ENCODE measurements at places on chromosomes 3 and 15.

GRCh38 chr15:63067976-63068743, 25.6 kb downstream of the TPM1 start:
- no peak for DNase-seq

DNA sequence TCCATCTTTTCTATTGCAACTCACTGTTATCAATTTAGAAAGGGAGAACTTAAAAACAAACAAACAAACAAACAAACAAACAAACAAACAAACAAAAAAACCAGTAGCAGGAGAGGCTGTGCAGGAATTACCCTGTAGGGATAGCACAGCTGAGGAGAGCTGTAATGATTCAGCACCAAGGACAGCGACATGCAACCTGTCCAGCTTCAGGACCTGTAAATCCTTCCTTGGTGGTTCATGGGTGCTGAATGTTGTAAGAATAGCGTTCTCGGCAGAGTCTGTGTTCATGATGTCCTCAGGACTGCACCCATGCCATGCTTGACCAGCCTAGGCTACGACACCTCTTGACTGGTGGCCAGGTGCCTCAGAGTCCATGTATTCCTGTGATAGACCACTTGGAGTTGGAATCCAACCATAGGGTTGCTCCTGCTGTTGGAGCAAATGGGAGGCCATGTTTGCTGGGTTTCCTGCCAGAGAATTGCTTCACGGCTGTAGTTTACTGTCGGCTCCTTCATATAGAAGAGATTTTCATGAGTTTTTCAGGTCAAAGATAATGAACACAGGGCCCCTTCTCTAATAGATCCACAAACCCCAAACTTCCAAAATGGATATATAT, 65.9 kb downstream of the CACNA2D3 start:
- DNase-seq = no peak

DNA sequence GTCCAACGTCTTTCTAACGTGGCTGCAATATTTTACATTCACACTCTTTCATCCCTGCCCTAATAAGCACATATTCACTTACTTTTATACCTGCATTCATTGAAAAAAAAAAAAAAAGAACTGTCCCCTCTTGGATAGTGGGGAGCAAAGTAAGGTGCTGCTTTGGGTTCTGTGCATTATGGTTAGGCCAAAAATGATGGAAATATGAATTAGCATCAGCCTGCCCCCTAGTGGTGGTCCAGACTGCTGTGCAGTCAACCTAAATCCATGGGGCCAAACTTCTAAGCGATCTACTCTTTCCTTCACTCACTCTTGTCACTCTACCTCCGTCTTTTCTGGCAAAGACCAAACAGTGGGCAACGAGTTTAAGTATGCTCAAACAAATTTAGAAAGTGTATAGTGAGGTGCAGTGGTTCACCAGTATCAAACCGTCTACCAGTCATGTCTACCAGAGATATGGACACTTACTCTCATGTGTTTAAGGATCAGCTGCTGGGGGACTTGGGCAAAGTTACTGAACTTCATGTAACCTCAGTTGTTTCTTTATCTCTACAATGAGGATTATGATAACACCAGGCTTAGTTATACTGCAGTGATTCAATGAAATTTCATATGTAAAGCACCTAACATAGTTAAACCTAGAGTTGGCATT, 61.5 kb upstream of the GRM7 start:
- DNase-seq = no peak

DNA sequence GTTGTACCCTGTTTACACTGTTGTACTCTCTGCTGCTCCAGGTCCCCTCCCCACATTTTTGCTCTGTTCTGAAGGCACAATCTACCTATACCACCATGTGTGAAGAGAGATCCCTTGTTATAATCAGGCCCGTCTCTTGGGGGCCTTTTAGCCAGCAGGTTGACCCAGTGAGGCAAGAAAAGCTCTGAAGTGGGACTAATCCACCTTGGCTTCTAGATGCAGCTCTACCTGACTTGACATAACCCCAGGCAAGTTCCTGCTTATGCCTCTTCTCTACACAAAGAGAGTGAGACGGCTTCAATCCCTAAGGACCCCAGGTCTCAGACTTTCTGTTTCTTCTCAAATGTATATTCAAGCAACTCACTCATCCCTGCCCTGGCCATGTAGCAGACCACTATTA, 56.9 kb upstream of the MANF start:
- no peak for DNase-seq

GRCh38 chr3:112446343-112446742, 52.9 kb downstream of the BTLA start:
- DNase-seq = no peak

DNA sequence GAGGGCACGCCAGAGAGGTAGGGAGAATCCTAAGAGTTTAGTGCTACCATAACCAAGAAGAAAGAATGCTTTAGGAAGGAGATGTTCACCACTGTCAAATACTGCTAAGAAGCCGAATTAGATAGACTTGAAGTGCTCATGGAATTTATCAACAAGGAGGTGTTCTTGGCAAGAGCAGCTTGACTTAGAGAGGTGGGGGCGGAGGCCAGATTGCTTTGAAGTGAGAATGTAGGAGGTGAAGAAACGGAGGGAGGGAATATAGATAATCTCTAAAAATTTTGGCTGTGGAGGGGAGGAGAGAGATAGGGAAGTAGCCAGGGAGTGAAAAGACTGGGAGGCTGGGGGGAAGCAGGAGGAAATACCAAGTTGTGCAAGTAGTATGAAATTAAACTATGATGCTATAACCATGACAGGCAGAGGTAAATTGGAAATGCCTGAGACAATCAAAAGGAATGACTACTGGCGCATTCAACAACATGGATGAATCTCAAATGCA, 35.5 kb downstream of the GADL1 start:
- DNase-seq = no peak

- no peak for DNase-seq
Measured at GRCh38 chr3:101665851-101666250, 11.1 kb downstream of the ZBTB11 start.

- DNase-seq = no peak
Measured at GRCh38 chr15:27538325-27538724, 560.8 kb downstream of the OCA2 start.

- DNase-seq = no peak
Measured at GRCh38 chr3:135448520-135448919, 517.0 kb upstream of the PPP2R3A start.

DNA sequence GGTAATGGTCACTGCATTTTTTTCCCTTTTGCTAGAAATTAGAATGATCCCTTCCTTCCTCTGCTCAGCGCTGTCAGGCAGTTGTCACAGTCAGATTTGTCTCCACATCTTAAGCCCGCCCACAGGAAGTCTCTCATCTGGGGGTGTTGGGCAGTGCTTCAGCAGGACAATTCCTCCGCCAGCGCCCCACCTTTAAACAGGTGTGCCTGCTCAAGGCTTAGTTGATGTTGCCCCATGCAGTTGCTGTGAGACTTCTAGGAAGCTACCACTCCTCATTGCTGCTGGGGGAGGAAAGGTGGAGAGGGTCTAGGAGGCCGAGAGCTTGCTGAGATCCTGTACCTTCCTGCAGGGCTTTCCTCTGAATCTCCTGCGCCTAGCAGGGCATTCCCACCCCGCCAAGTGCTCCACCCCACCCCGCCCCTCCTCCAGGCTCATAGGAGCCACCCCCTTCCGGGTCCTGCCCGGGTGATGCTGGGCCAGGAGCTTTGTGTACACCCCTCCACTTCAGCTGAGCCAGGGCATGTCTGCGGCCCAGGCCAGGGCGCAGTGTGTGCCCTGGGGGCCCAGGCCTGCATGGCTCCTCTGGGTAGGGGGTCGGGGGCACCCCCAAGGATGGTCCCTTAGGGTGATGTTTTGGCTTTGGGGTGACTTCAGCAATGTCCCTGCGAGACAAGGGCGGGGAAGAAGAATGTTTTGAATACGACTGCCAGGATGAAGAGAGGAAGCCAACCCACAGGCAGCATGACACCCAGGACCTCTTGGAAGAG, 68.7 kb downstream of the TRAK1 start:
- no peak for DNase-seq

- DNase-seq = no peak
Measured at GRCh38 chr3:19934098-19934566, at the start of gene EFHB. Gene EFHB, minus strand, starts transcription at chr3:19934217. Its CDS starts 199 bp downstream, at chr3:19934018.

DNA sequence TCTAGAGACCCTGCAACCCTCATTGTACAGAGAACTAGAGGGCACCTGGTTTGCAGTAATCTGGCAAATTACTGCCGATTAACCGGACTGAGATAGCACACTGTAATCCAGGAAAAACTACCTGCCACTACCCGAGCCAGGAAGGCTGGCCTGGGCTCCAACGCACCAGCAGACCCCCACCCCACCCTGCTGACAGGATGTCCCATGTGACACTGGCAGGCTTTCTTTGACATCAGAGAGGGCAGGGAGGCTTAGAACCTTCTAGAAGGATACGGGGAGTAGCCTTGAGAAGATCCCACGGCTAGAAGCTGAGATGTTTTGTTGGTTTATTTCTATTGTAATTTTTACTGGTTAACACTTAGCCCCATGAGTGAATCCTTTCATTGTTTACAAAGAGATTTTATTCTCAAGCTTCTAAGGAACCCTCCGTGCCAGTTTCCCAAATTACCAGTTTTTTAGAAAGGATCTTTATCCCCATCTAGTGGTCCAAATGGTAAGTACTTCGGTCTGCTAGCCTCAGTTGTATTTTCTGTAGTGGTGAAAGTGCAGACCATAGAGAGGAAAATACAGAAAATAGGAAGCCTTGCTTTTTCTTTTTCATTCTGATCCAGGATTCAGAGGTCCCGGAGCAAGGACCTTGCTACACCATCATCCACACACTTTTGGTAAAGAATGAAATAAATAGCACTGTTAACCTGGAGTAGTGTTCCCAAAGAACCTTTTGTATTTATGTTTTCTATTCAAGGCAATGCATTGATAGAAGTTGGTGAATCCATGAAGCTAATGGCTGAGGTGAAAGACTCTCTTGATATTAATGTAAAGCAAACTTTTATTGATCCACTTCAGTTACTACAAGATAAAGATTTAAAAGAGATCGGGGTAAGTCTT, 81.9 kb upstream of the ADAMTSL3 start:
- DNase-seq = no peak

GRCh38 chr3:147483578-147483977, 74.4 kb downstream of the ZIC1 start:
- no peak for DNase-seq

DNA sequence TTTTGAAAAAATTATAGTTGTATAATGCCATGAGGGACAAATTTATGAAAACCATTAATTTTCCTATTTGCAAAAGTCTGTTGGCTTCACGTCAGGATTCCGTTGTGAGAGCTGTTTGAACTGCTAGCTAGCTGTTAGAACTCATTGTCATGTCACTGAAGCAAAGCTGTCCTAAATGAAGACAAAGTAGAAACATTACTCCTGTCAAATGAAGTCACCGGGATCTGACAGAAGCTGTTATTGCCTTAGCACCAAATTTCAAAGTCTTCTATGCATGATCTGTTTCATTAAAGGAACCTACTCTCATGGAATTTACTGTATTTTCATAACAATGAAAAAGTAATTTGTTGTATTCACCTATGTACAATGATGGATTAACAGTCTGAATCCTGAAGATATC, 479.8 kb downstream of the PLOD2 start:
- no peak for DNase-seq

- DNase-seq = no peak
Measured at GRCh38 chr3:54783611-54784010, 144.2 kb downstream of the LRTM1 start.

DNA sequence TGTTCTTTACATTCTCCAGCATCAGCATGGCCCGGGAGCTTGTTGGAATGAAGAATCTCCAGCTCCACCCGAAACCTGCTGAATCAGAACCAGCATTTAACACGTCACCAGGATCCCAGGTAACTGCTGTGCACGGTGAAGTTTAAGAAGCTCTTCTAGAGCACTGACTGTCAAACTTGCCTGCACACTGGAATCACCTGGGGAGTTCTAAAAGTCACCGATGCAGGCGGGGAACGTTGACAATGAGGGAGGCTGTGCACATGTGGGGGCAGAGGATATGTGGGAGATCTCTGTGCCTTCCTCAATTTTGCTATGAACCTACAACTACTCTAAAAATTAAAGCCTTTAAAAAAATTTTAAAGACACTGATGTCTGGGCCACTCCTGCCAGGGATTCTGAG, 19.1 kb upstream of the PAQR5 start:
- DNase-seq = no peak

GRCh38 chr15:95656595-95656994, 673.9 kb upstream of the NR2F2 start:
- no peak for DNase-seq

All from stimulated activated CD8-positive, alpha-beta memory T cell treated with anti-CD3 and anti-CD28 coated beads, Interleukin-2, amount 100 ng/mL, for 1 hour (primary cell).